Frontal cortex (tissue), 4 donors: ENCODE measurements at places on chromosomes 6 and 20. TPM values are rescaled to one million over a fixed set of nuclear protein-coding genes. Genes with fewer than 3 reads are reported as not detected.

DNA sequence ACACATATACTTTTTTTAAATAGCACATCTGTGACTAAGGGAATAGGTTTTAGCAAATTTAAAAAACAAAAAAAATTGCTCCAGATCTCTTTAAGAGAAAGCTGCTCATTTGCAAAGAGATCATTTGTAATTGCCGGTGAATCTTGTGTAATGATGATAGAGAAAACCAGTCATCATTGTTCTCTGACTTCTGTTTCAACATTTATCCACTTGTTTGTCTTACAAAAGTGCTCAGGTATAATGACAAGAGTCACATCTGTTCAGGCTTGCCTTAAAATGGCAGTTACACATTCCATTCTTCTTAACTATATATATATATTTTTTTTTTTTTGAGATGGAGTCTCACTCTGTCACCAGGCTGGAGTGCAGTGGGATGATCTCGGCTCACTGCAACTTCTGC is 165.2 kb downstream of the AIG1 start:
- no peak for DNase-seq

GRCh38 chr6:82646231-82646615 is 282.6 kb downstream of the TPBG start:
- no peak for DNase-seq

DNA sequence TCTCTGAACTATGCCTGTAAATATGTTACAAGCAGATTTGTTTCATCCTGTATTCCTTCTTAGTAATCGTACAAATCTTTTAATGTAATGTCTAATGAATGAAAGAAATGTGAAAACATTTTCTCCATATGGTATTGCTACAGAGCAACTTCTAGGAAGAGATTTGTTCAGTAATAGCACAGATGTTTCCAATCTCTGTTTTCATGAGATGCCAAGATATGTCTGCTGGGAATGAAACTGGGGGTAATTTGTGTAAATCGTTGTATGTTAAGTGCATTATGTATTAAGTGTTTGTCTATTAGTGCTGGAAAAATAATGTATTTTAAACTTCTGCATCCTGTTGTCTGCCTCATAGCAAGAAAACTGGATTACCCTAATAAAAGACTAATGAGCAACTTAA is 722.2 kb upstream of the EYS start:
- no peak for DNase-seq

GRCh38 chr6:81451787-81452186 is 300.7 kb downstream of the TENT5A start:
- DNase-seq, result no peak

GRCh38 chr6:3455147-3455568 is 1.7 kb downstream of the SLC22A23 start:
- peak; percentile 52 for DNase-seq

DNA sequence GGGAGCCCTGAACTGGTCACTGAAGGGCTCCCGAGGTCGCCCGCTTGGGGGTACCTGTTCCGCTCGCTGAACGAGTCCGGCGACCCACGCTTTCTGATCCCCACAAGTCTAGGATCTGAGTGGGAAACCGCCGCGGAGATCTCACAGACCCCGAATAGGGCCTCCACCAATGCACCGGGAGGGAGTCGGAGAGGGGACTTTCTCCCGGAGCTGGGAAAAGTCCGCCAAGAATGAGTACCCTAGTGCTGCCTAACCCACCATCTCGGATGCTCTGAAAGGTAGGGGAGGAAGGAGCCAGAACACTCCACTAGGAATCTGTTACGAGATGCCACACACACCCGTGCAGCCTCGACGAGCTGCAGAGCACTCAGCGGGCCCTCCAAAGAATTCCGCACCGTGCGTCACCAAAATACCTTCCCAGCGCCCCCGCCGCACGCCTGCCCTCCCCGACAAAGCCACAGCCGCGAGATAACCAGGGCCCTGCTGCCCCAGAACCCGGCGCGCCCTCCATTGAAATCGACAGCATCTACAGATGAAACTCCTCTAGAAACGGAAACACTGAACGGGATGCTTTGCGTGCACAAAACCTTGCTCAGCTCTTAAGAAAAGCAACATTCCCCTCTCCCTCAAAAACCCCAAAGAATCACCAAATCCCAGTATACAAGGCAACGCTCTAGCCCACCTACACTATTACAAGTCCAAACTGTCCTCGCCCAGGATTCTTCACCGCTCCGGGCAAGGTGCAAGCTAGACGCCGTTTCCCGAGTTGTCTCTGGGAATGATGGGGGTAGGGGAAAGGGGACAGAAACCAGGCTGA is 686 bp downstream of the COL12A1 start:
- DNase-seq, result no peak

The ETV7 gene
- not detected for total RNA-seq

The C6orf52 gene
- total RNA-seq, result 0.82 TPM

The NHLRC1 gene
- 2.9 TPM for total RNA-seq

The RNF114 gene
- total RNA-seq, result 31.0 TPM

The RRAGD gene
- total RNA-seq, result 103 TPM

The FAXC gene
- 41.6 TPM for total RNA-seq
